ENCODE measurements at places on chromosomes 3 and 15.

DNA sequence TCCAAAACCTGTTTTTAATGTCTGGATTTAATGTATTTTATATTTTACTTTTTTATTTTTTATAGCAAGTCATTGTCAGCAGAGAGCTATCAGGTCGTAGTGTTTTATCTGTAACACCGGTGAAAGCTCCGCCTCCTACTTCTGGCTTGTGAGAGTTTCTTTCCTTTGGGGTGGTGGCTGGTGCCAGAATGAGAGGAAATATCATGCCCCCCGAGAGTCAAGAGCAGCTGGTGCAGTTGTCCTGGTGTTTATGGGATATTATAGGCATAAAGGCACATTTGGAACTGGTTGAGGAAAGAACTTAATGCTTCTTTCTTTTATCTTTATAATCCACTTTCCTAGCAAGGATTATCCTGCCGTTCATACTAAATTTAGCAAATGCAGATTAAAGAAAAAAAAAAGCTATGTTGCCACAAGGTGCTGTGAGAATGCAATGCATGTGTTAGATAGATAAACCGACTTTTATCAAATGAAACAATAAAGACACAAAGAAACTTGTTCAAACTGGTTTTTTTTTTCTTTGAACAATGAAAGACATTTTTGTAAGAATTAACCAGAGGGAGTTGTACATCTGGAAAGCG, 260.1 kb upstream of the PLSCR5 start:
- DNase-seq = no peak

- DNase-seq = no peak
Measured at GRCh38 chr3:14988988-14989394, 41.6 kb downstream of the NR2C2 start.

GRCh38 chr3:51400166-51400565, 9.1 kb downstream of the RBM15B start:
- no peak for DNase-seq

DNA sequence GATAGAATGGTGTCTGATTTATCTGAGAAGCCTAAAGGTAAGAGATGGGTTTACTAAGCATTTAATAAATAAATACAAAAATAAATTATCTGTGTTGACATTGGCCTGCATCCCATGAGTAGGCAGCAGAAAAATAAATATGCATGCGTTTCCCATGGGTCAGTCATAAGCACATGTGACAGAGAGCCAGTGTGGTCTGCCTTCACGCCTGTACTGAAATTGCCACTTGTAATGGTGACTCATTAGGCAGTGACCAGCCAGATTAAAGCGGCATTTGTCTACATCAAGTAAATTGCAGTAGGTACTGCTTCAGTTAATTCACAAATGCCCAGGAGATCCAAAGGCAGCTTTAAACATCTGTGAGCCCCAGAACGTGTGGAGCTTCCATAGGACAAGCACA, 399.6 kb downstream of the NAALADL2 start:
- no peak for DNase-seq

GRCh38 chr15:85564686-85565085, 184.3 kb downstream of the AKAP13 start:
- no peak for DNase-seq

- no peak for DNase-seq
Measured at GRCh38 chr15:31486906-31487695, 160.5 kb downstream of the KLF13 start.

- DNase-seq = no peak
Measured at GRCh38 chr3:138774529-138775253, 60.0 kb downstream of the PIK3CB start.

- DNase-seq = no peak
Measured at GRCh38 chr3:155753038-155753639, 8.3 kb upstream of the PLCH1 start.

- DNase-seq = no peak
Measured at GRCh38 chr3:30686176-30686575, 79.8 kb downstream of the TGFBR2 start.

DNA sequence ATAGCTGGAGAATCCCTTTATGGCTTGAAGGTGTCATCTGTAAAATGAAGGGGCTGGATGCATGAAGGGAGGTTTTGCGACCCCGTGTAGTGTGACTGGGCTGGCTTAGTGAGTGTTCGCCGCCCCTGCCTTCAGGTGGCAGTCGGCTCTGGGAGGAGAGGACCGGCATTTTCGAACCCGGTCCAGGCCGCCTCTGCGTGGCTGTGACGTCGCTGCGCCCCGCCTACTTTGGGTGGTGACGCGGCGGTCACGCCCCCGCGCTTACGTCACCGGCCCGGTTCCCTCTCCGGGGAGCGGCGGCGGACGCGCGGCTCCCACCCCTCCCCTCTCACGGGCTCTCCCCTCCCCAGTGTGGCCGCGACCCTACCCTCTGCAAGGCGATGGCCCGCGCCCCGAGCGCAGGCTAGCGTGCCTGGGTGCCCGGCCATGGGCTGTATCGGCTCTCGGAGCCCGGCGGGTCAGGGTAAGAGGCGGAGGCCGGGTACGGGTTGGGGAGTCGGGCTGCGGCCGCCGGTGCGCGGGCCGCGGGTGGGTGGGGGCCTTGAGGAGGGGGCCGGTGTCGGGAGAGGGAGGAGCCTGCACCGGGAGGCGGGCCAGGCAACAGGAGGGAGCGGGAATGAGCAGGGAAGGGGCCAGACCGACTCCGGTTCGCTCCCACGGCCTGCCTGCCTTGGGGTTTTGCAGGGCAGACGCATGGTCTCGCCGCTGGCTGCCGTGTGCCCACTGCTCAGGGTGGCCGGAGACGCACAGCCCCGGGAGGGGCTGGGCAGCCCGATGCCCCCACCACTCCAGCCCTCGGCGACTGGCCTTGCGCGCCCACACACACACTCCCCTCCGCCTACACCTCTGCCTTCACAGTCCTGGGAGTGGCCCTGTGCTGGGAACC, 1.5 kb upstream of the FAM131A start:
- peak; percentile 71 for DNase-seq

- DNase-seq = peak; percentile 50
Measured at GRCh38 chr3:15310491-15311370, 21.7 kb downstream of the SH3BP5 start.

- DNase-seq = no peak
Measured at GRCh38 chr15:90579213-90579612, 49.5 kb downstream of the CRTC3 start.

DNA sequence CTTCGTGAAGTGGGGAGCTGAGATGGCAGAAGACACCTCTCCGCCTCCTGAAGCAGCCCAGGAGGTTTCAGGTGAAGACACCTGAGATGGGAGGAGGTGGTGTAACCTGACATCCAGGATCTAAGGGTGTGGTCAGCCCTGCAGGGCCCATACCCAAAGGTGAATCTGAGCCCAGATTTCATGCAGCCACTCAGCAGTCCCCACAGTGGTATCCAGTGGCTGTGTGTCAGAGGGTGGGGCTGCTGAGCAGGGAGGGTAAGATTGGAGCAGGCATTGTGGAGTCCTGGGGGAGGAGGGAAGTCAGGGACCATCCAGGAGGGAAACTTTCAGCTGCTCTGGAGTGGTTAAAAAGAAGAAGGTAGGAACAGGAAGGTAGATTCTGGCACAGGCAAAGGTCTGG, 46.0 kb upstream of the SMAD6 start:
- DNase-seq = no peak

GRCh38 chr15:95669146-95669922, 661.2 kb upstream of the NR2F2 start:
- no peak for DNase-seq

DNA sequence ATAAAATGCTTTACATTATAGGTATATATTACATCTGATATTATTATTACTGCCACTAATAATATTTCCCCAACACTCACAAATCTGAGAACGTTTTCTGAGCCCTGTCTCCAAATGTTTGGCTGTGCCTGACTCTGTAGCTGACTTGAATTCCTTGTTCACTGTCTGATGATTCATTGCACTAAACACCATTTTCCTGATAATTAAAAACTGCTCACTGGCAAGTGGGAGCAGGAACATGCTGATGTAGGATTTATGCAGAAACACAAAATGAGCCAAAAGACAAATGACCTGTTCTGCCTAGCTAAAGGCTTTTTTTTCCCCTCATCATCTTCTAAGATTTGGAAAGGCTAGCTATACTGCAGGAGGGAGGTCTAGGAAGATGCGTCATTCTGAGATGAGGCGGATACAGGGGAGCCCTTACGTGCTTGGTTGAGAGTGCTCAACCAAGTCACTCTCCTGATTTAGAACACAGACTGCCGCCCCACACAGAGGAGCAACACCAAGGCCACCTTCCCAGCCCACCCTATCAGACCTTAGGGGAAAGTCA, 380.7 kb downstream of the EPHB1 start:
- DNase-seq = no peak
